ENCODE measurements at places on chromosomes 7 and 10. TPM values are rescaled to one million over a fixed set of nuclear protein-coding genes. Genes with fewer than 3 reads are reported as not detected.

Gene C7orf33
- total RNA-seq: not detected

Gene OR2A2
- total RNA-seq: not detected

Gene ACBD7
- total RNA-seq: 0.74 TPM

Gene RHOBTB1
- 0.21 TPM for total RNA-seq

Gene FAM25A
- total RNA-seq: not detected

Gene LIPF
- not detected for total RNA-seq

DNA sequence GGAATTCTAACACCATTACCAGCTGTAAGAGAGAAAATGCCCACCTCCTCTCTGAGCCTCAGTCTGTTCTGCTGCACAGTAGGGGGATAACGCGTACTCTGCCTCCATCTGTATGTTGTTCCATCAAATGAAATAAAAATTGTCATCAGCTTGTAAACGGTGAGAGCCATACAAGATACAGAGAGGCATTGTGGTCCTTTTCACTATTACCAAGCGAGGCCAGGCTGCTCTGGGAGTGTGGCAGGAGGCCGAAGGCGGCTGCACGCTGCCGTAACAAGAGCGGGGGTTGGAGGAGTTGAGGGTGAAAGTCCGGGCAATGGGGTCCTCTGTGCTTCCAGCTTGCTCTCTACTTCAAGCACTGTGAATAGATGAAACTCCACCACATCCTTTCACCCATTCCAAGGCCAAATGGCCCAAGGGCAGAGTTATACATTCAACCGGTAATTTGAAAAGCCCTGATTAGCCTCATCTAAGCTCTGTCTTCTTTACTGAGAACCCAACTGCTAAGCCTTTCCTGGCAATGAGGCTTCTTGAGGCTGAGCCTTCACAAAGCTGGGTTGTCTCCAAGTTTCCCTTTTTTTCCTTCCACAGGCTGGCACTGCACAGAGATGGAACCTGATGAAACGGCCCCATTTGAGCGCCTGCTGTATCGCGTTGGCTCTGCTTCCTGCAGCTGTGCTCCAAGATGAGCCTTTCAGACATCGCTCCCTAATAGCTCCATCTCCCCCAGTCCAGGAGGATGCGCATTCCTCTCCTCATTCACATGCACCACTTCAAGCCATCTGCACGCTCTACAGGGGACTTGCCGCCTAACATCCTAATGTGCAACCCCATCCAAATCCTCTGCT lies 47.2 kb downstream of the PYROXD2 start:
- no peak overlapping the region for H3K27ac ChIP-seq
- DNase-seq: no peak
- H3K4me3 ChIP-seq: no peak overlapping the region
- H3K4me1 ChIP-seq: peaks cover 10% of the 10 kb centered on the region

DNA sequence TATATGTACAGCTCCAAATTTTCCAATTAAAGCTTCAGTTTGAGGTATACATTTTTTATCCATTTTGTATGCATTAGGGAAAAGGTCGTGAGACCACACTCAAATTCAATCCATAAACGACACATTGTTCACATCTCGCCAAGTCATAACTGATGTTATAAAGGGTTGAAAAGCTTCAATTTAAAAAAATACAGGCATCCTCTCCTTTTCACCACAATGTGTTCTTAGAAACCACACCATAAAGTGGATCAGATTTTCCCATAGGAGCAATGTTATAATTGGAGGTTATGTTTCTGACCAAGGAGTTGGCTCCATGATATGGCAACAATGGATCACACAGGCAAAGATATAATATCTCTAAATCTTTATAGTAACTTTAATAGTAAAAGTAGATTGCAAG lies 663.6 kb downstream of the PARD3 start:
- no peaks in the 10 kb centered on the region for H3K4me1 ChIP-seq
- no peaks in the 10 kb centered on the region for H3K36me3 ChIP-seq
- no peak for DNase-seq

GRCh38 chr10:77458986-77459590 lies 178.5 kb downstream of the KCNMA1 start:
- no peaks in the 10 kb centered on the region for H3K27me3 ChIP-seq
- H3K27ac ChIP-seq: no peak overlapping the region
- H3K4me3 ChIP-seq: no peak overlapping the region

- DNase-seq: no peak
- no peaks in the 10 kb centered on the region for H3K27me3 ChIP-seq
- H3K4me3 ChIP-seq: no peak overlapping the region
These were observed 4.1 kb upstream of the CEP41 start for GRCh38 chr7:130444751-130445407.

DNA sequence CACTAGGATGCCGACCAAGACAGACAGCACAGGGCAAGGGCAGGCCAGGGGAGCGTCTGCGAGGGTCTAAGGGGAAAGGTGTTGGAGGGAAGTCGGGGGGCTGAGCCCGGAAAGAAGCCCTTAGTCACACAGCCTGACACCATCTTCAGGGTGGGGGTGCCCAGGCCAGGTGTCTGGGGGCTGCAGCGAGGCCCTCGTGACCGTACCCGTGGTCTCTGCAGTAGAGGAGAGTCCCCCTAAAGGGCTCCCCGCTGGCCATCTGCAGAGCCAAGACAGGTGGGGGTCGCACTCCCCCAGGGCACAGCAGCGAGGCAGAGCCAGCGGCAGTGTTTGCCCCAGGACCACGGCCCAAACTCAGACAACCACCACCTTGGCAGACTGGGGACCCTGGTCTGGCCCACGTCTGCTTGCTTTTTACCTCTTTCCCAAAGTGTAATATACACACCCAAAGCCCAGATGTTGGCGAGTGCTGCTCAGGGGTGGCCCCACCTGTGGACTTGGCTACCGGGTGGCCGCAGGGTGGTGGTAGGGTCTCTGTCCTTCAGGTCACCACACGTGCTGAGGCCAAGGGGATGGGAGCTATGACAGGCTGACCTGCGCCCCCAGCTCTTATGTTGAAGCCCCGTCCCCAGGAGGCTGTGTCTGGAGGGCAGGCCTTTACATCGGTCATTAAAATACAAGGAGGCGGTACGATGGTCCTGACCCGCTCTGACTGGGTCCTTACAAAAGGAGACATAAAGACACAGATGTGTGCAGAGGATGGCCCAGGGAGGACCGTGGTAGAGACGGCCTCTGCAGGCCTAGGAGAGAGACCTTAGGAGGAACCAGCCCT lies 107.4 kb downstream of the DNAJB6 start:
- H3K27ac ChIP-seq: no peak overlapping the region
- no peak for DNase-seq

- H3K36me3 ChIP-seq: no peaks in the 10 kb centered on the region
- no peaks in the 10 kb centered on the region for H3K4me1 ChIP-seq
- DNase-seq: no peak
- H3K27me3 ChIP-seq: no peaks in the 10 kb centered on the region
- no peak overlapping the region for H3K4me3 ChIP-seq
These were observed 36.7 kb upstream of the SNX13 start for GRCh38 chr7:17976952-17977351.

GRCh38 chr7:148050492-148051158 lies 539.9 kb upstream of the C7orf33 start:
- H3K27ac ChIP-seq: no peak overlapping the region
- no peak overlapping the region for H3K4me3 ChIP-seq
- no peaks in the 10 kb centered on the region for H3K27me3 ChIP-seq
- H3K4me1 ChIP-seq: no peaks in the 10 kb centered on the region
- H3K36me3 ChIP-seq: no peaks in the 10 kb centered on the region

DNA sequence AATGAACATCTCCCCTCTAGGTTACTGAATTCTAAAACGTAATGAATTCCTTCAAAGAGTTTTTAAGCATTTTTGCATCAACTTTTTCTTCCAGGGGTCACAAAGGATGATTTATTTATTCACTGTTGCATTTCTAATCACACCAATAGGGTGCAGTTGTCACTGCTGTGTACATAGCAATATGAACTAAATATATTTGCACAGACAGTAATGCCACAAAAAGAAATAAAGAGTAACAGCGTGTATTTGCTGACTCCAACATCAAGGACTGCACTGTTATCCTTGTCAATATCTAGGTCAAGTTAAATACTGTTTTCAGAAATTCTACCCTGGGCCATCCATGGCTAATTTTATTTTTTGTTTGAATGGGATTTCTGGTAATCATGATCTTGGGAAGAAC lies 138.0 kb downstream of the FRMD4A start:
- H3K36me3 ChIP-seq: no peaks in the 10 kb centered on the region
- peaks cover 3% of the 10 kb centered on the region for H3K27me3 ChIP-seq
- H3K4me1 ChIP-seq: no peaks in the 10 kb centered on the region

- H3K27ac ChIP-seq: no peak overlapping the region
- H3K4me3 ChIP-seq: no peak overlapping the region
- H3K4me1 ChIP-seq: no peaks in the 10 kb centered on the region
- H3K27me3 ChIP-seq: no peaks in the 10 kb centered on the region
These were observed 284.3 kb upstream of the KAT6B start for GRCh38 chr10:74542077-74542476.

DNA sequence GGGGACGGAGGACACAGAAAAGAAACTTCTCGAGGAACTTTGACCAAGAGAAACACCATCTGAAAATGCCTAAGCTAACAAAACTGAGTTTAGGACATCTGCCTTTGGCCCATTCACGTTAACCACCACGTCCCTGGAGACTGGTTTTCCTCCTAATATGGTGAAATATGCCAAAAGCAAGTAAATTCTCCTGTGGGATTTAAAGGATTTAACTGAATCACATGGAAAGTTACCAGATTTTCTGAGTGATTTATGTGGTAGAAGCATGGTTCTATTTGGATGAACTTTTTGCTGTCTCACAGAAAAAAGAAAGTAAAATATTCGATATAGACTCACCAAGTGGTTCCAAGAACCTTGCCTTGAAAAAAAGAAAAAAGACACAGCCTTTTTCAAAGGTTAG lies 30.4 kb upstream of the BMPER start:
- no peaks in the 10 kb centered on the region for H3K4me1 ChIP-seq
- DNase-seq: no peak
- no peak overlapping the region for H3K27ac ChIP-seq
- H3K36me3 ChIP-seq: no peaks in the 10 kb centered on the region
- H3K27me3 ChIP-seq: no peaks in the 10 kb centered on the region
- H3K4me3 ChIP-seq: no peak overlapping the region

- H3K36me3 ChIP-seq: peaks cover 19% of the 10 kb centered on the region
- H3K4me1 ChIP-seq: peaks cover 7% of the 10 kb centered on the region
- H3K27me3 ChIP-seq: no peaks in the 10 kb centered on the region
- H3K27ac ChIP-seq: peak within 1 kb of the TSS; percentile 91
These were observed at the start of gene GIMAP2 for GRCh38 chr7:150685219-150686029. Gene GIMAP2, plus strand, starts transcription at chr7:150685706. Its CDS starts 1,354 bp downstream, at chr7:150687060.

DNA sequence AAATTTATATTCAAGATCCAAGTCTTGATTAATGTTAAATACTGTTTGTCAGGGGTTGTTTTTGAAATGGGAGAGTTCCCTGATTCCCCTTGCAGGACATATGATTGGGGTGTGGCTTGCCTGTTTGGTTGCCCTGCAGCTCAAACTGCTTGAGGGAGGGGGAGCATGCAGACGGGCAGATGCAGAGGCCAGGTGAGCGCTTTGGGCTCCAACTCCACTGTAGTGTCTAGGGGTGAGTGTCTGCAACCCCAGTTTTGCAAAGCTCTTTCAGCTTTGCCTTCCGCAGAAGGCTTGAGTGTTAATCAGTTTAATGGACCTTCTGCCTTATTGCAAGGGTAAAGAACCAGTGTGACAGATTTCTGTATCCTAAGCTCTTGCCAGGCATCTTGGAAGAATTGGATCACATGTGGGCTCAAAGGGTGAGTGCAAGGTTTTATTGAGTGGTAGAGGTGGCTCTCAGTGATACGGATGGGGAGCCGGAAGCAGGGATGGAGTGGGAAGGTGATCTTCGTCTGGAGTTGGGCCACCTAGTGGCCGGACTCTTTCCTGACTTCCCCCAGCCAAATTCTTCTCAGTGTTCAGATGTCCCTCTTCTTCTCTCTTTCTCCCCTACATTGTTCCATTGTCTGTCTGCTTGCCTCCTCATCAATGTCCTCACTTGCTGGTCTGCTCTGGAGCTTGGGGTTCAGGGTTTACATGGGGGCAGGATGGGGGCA lies 479.7 kb downstream of the ATRNL1 start:
- H3K27ac ChIP-seq: no peak overlapping the region
- no peaks in the 10 kb centered on the region for H3K36me3 ChIP-seq
- no peak overlapping the region for H3K4me3 ChIP-seq
- H3K4me1 ChIP-seq: no peaks in the 10 kb centered on the region
- no peak for DNase-seq

DNA sequence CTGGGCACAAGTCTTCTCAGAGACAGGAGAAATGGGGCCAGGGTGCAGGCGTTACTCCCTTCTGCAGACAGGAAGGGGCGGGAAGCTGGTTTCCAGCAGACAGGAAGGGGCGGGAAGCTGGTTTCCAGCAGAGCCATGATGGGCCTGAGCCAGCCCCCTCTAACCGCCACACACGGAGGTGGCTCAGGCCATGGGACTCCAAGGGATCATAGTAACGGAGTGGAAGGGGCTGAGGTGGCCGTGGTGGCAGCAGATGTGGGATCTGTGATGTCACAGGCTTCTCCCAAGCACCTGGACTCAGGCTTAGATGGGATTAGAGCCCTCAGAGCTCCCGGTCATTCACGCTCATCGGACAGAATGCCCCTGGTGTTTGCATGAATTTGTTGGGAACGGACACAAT lies 177.8 kb downstream of the USP6NL start:
- no peaks in the 10 kb centered on the region for H3K4me1 ChIP-seq
- no peak overlapping the region for H3K27ac ChIP-seq
- H3K36me3 ChIP-seq: no peaks in the 10 kb centered on the region

- H3K27ac ChIP-seq: no peak overlapping the region
- H3K36me3 ChIP-seq: no peaks in the 10 kb centered on the region
- no peak for DNase-seq
- no peaks in the 10 kb centered on the region for H3K27me3 ChIP-seq
These were observed 11.2 kb downstream of the WDR86 start for GRCh38 chr7:151398446-151399304.

DNA sequence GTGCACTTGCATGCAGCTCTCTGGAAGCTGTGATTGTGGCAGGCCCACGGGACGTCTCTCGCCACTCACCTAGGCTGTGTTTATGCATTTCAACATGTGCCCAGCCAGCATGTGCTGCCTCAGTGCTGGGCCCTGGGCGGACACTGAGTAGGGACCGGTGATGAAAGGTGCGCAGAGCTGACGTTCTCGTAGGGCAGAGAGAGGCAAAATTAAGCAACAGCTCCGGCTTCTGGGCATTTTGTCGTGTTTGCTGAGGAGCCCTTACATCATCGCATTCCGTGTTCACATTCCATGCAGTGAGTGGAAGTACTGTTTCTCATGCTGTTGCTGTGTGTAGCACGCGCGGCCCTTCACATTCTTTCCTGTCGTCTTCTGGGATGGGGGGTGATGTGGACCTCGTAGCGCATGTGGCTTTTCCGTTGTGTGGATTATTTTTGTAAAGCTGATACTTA lies 50.5 kb downstream of the PRF1 start:
- H3K4me1 ChIP-seq: no peaks in the 10 kb centered on the region
- no peak for DNase-seq
- no peak overlapping the region for H3K27ac ChIP-seq
- peaks cover 3% of the 10 kb centered on the region for H3K36me3 ChIP-seq
